ENCODE measurements at places on chromosomes 7 and 10.

GRCh38 chr10:124420254-124420653 is 1.5 kb upstream of the OAT start:
- no peak for DNase-seq

DNA sequence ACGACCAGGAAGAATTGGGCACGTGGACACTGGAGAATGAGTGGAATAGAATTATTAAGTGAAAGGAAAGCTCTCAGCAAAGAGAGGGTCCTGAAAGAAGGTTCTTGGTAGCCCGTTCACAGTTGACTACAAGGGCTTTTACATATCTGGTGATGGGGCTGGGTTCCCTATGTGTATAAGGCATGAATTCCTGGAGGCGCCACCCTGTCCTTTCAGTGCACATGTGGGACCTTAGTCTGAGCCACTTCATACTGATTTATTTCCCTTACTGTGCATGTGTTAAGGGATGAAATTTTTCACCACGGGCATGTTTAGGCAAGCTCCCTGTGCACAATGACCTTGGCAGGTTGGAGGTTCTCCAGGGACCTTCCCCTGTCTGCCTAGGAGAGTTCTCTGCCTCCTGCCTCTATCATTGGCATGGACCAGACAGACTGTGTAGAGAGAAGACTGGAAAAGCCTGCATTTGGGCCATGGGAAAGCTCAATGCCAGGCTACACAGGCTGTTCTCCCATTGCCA is 145.9 kb upstream of the ITGB1 start:
- no peak for DNase-seq

- DNase-seq = no peak
Observed at GRCh38 chr10:43259213-43259991, 7.5 kb downstream of the RASGEF1A start.

- no peak for DNase-seq
Observed at GRCh38 chr10:104447906-104448305, 94.3 kb downstream of the CFAP58 start.

- no peak for DNase-seq
Observed at GRCh38 chr7:587767-588166, 68.1 kb upstream of the PDGFA start.

GRCh38 chr10:124221356-124222317 is 128.2 kb upstream of the CHST15 start:
- no peak for DNase-seq

DNA sequence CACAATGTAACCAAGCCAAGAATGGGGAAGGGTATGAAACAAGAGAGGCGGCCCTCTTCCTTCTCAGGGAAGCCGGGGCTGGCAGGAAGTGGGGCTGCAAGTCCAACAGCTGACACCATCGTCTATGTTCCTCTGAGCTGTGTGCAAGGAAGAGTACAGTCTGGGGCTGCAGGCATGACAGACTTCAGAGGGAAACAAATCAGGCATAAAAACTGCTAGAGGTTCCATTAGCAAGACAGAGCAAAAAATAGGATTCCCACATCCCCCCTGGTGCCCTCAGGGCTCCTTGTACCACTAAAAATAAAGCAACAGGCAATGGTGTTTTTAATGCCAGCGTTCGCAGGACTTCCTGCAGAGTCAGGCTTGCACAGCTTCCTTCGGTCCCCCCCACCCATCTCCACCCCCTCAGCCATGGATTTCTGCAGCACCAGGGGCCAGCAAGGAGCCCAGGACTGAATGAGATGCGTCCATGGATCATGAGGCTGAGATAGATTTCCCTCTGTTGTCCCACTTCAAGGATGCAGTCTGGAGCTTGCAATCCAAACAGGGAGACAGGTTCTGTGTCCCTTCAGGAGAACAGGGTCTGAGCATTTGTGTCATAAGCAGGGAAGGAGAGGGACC is 34.6 kb downstream of the KCNMA1 start:
- DNase-seq = no peak

GRCh38 chr7:129361771-129362170 is 72.5 kb upstream of the STRIP2 start:
- DNase-seq = no peak

DNA sequence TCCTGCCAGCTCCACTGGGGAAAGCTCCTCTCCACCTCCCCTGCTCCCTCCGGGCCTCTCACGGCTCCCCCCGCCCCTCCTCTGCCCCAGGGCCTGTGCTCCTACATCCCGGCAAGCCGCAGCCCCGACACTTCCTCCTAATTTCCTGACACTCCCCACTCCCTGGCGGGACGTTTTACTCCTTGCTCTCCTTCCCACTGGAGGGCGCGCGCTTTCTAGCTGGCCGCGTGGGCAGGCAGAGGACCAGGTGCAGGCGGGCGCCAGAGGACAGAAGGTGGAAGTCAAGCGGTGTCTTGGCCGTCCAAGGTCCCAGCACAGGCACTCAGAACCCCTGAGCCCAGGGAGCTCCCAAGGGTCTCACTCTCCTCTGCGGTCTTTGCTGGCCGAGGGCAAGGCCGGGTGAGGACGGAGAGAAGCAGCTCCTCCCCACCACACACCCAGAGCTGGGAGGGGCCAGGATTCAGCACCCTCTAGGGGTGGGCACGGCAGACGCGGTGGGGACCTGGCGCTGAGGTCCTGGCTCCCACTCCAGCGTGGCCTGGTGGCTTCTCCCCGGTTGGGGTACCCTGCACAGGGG is 19.1 kb downstream of the ADAM8 start:
- DNase-seq = no peak

DNA sequence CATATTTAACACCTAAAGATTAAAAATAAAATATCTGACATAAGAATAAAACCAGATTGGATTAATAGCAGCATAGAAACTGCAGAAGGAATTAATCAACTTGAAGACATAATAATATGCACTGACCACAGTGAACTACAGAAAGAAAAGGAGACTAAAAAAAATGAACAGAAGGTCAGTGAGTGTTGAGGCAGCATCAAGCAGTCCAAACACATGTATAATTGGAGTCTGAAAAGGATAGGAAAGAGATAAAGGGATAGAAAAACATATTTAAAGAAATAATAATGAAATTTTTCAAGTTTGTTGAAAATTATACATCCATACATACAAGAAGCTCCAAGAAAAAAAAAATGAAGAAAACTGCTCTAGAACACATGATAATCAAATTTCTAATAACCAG is 756.2 kb downstream of the GATA3 start:
- DNase-seq = no peak

DNA sequence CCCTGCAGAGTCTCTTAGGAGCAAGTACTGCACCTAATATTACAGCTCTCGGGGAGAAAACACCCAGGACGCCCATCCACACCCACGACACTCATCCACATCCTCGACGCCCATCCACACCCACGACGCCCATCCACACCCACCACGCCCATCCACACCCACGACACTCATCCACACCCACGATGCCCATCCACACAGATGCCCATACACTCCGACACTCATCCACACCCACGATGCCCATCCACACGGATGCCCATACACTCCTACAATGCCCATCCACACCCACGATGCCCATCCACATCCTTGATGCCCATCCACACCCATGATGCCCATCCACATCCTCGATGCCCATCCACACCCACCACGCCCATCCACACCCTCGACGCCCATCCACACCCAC is 503.1 kb downstream of the PTPRN2 start:
- DNase-seq = no peak
